ENCODE measurements at places on chromosomes 12 and 14.

GRCh38 chr12:52193991-52194390 is 2.2 kb upstream of the KRT80 start:
- DNase-seq: peak; percentile 53

DNA sequence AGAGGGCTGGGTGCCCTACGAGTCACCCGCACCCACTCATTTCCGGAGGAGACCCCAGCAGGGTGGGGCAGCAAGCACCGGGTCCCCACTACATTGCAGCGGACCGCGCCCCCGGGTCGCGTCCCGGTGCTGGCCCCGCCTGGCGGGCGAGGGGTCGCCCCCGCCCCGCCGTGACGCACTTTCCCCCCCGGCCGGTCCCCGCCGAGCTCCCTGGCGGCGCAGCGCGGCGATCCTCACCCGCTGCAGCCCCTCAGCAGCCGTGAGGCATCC is 106.1 kb downstream of the PRICKLE1 start:
- DNase-seq: peak; percentile 48

DNA sequence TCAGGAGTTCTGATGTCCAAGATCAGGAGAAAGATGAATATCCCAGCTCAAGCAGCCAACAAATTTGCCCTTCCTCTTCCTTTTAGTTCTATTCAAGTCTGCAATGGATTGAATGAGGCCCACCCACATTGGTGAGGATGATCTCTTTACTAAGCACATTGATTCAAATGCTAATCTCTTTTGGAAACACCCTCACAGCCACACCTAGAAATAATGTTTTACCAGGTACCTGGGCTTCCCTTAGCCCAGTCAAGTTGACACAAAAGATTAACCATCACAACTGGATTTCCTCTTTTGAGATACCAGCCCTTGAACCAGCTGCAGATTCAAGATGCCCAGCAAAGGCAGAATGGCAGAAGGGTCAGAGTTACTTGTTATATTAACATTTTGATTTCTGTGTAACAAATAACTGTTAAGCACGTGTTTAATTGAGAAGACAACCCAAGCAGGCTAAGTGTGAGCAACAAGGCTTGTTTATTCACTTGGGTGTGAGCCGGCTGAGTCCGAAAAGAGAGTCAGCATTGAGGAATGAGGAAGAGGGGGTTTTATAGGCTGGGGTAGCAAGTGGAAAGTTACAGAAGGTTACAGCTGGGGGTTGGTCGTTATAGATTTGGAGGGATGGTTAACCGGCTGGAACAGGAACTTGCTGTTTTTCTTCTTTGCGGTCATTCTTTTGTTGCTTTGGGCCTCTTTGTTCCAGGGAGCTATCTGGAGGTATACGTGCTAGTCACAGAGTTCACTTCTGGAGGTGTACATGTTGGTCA is 180.3 kb downstream of the EMP1 start:
- DNase-seq: no peak

GRCh38 chr12:117380083-117380482 is 18.7 kb upstream of the NOS1 start:
- no peak for DNase-seq

DNA sequence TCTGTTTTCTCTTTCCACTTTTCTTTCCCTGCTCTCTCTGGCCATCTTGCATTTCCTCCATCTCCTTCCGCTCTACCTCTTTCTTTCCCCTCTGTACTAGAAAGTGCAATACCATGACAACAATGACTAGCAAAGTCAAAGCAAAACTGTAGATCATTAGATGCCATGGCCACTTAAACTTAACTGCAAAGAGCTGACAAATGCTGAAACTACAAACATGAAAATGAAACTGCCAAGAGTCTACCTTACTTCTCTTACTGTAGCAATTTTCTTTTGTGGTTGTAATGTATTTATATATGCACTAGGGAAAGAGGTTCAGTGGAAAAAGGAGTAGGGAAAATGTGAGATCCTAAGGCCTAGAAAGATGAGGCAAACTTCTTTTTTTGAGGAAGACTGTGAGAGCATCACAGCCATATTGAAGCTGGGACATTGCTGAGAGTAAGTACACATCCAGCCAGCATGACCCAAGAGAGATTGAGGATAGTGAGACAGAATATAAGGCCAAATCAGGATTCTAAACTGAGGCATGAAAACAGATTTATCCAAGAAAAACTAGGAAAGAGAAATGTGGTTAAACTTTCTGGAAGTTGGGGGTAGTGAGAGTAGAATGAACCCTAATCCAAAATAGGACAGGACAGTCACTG is 276.6 kb upstream of the NAV3 start:
- DNase-seq: no peak

DNA sequence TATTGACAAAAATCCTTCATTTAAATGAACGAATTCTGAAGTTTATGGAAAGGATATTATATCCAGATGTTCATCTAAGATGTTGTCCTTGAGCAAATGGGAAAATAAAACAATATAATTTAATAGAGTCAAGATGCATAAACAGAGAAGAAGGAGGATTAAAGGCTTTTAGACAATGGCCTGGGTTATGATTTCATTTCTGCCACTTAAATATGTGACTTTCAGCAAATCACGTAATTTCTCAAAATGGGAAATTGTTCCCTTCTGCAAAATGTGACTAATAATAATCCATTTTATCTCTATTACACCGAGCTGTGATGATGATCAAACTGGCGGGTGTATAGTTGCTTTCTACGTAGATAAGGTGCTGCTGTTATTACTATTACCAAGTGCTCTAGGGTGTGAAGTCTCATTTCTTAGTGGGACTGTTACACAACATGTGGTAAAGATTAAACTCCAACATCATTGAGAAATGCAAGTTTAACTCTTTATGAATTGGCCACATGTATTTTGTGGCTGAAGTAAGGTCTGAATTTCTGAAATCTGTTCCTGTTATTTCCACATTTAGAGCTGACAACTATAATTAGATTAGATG is 157.0 kb downstream of the MYRFL start:
- DNase-seq: no peak

DNA sequence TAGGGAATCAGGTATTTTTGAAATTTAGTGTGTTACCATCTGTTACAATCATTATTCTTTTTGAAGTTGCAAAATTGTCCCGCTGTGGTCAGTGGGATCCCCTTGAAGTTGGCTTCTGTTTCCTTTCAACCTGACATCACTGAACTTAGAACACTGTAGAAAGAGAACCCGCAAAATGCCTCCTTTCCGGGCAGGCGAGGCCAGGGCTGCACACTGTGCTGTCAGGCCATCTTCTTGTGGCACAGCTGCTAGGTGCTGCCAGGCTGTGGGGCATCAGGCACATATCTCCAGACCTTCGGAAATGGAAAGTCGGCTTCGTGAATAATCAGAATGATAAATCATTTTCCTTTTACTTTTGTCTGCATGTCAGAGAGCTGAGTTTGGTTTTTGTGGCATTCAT is 103.5 kb downstream of the GLT1D1 start:
- DNase-seq: no peak

DNA sequence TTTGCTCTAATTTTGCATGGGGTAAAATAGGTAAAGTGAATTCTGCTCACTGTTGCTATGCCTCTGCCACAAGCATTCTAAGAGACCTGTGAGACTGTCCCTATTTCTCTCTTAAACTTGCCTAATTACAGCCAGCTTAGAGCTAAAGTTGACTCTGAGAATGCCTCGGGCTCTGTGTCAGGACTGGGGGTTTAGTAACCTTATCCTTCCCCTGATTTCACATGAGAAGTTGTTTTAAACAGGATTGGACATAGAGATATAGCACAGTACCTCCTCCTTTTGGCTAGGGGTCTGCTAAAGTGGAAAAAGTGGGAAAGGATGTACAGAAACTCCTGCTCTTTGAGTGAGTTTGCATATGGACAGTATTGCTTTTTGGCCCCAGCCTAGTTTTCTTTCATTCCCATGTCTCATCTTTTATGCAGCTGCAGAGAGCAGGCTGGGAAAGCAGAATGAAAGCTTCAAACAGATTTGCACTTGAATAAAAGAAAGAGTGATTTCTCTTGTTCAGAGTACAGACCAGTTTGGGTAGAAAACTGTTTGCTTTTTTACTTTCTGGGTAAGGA is 122.0 kb downstream of the RAD51B start:
- DNase-seq: no peak

GRCh38 chr12:27180906-27181505 is 63.1 kb upstream of the STK38L start:
- no peak for DNase-seq

- peak; percentile 87 for DNase-seq
These were observed 6.0 kb upstream of the SPTLC2 start for GRCh38 chr14:77622366-77622961.

DNA sequence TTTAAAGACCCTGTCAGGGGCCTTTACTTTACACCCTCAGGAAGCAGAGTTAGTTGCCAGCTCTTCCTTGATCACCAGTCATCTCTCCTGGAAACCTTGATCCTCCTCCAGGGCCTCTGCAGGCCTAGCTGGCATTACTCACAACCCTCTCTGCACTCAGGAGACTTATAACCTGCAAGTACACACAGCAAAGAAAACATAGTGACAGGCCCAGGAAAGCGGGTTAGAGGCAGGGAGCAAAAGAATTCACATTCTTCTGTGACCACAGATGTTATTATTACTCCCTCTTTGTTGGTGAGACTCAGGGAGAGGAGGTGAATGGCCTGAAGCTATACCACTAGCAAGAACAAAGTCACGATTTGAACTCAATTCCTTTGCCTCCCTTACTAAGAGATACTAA is 87.4 kb downstream of the OR11H12 start:
- no peak for DNase-seq

DNA sequence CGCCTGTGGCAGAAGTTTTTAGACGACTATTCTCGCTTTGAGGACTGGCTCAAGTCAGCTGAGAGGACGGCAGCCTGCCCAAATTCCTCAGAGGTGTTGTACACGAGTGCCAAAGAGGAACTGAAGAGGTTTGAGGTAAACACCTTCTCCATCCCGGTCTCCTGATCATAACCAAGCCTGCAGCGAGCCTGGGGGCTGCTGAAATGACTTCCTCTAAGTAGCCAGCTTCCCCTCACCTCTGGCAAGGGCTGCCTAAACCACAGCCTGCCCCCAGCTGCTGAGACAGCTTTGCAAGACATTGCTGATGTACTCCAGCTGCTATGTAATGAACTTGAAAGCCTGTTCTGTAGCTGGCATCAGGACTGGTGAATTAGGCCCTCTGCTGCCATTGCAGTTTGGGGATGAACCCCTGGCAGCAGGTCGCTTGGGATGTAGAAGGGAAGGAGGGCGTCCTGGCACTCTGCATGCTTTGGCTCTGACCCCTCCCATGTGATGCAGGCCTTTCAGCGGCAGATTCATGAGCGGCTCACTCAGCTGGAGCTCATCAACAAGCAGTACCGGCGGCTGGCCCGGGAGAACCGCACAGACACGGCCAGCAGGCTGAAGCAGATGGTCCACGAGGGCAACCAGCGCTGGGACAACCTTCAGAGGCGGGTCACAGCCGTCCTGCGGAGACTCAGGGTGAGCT is 84.6 kb downstream of the ESR2 start:
- DNase-seq: no peak

Measured in thyroid gland (tissue), 4 donors.